ENCODE measurements at places on chromosomes 13 and 19.

GRCh38 chr19:14639536-14640277, 34.9 kb downstream of the ADGRE3 start:
- no peak for DNase-seq
- H3K27ac ChIP-seq, result no peak overlapping the region
- H3K4me1 ChIP-seq, result peaks cover 28% of the 10 kb centered on the region
- no peaks in the 10 kb centered on the region for H3K27me3 ChIP-seq

GRCh38 chr13:32432856-32433255, 4.9 kb upstream of the N4BP2L1 start:
- no peak for DNase-seq
- H3K4me1 ChIP-seq, result peaks cover 12% of the 10 kb centered on the region
- H3K4me3 ChIP-seq, result no peak overlapping the region
- H3K36me3 ChIP-seq, result peaks cover 2% of the 10 kb centered on the region

GRCh38 chr13:30149248-30149647, 158.1 kb downstream of the KATNAL1 start:
- DNase-seq, result no peak
- no peaks in the 10 kb centered on the region for H3K36me3 ChIP-seq
- H3K27me3 ChIP-seq, result no peaks in the 10 kb centered on the region
- no peak overlapping the region for H3K4me3 ChIP-seq
- peaks cover 25% of the 10 kb centered on the region for H3K4me1 ChIP-seq
- no peak overlapping the region for H3K27ac ChIP-seq

DNA sequence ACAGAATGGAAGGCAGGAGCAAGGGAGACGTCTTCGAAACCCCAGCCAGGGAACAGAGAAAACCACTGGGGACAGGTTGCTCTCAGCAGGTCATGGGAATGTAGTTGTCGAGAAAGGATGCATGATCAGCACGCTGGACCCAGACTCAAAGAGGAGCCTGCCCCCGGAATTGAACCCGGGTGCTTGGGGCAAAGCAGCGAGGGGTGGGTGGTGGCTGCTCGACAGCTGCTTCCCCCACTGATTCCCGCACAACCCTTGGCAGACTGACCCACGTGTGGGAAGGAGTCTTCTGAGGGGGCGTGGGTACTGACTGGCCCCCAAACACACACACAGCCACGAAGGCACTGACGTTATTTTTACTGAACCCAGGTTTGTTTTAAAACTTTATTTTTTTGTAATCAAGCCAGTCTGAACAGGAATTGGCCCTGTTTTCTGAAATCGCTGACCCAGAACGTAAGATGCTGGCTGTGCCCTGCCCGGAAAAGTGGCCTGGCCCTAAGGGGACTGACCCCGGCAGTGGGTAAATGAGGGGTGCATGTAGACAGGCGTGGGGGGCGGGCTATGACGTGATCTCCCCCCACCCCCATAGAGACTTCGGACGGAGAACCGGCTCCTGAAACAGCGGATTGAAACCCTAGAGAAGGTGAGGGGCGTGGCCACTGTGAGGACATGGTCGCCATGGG, 18.6 kb downstream of the PRR36 start:
- H3K4me3 ChIP-seq, result no peak overlapping the region
- no peak overlapping the region for H3K27ac ChIP-seq
- no peak for DNase-seq

DNA sequence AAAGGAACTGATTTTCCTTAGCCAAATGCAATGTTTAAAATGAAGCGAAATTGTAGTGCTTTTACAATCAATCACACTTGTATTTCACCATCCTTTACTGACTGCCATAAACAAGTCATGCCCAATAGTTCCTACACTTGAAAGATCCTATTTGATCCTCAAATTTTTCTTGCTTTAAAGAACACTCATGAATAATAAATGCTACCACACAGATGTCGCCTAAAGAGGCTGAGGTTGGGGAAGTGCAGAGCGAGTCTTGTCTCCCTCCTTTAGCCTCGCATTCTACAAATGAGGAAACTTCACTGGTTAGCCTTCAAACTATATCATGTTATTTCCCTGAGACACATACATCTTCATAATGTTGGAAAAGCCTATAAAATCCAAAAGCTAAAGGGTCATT, 18.7 kb upstream of the AMER2 start:
- DNase-seq, result no peak
- H3K4me3 ChIP-seq, result no peak overlapping the region
- no peaks in the 10 kb centered on the region for H3K36me3 ChIP-seq
- H3K27ac ChIP-seq, result no peak overlapping the region
- H3K4me1 ChIP-seq, result no peaks in the 10 kb centered on the region

- H3K4me1 ChIP-seq, result no peaks in the 10 kb centered on the region
- no peak overlapping the region for H3K27ac ChIP-seq
- no peak overlapping the region for H3K4me3 ChIP-seq
- no peaks in the 10 kb centered on the region for H3K27me3 ChIP-seq
- DNase-seq, result no peak
- H3K36me3 ChIP-seq, result no peaks in the 10 kb centered on the region
These were observed 128.0 kb downstream of the TRPC4 start for GRCh38 chr13:37741536-37741935.

- H3K36me3 ChIP-seq, result no peaks in the 10 kb centered on the region
- H3K4me3 ChIP-seq, result no peak overlapping the region
- peaks cover 24% of the 10 kb centered on the region for H3K27me3 ChIP-seq
- no peak for DNase-seq
- H3K27ac ChIP-seq, result no peak overlapping the region
- peaks cover 2% of the 10 kb centered on the region for H3K4me1 ChIP-seq
These were observed 6.2 kb downstream of the WASF3 start for GRCh38 chr13:26563713-26564112.

GRCh38 chr19:41355035-41355434, 1.3 kb upstream of the TGFB1 start:
- H3K27ac ChIP-seq, result peak overlapping the region; percentile 14
- DNase-seq, result no peak
- H3K36me3 ChIP-seq, result peaks cover 26% of the 10 kb centered on the region
- no peaks in the 10 kb centered on the region for H3K27me3 ChIP-seq
- H3K4me1 ChIP-seq, result peaks cover 58% of the 10 kb centered on the region

DNA sequence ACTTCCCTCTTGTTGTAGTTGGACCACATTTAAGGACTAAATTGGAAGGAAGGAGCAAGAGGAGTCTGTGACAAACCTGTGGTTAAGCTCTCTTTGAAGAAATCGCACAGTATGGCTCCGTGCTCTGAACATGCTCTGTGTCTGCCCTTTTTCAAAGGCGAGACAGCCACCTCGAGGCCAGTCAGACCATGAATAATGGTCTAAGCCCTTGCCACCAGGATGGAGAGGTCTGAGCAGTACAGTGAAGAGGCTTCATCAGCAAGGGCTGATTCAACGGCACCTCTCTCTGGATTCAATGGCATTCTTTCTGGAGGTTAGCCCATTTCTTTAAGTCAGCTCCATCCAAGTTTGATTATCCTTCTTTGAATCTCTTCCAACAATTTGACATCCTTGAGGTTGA, 30.9 kb downstream of the FAM216B start:
- peaks cover 13% of the 10 kb centered on the region for H3K27me3 ChIP-seq
- no peak overlapping the region for H3K4me3 ChIP-seq
- no peak overlapping the region for H3K27ac ChIP-seq
- no peaks in the 10 kb centered on the region for H3K36me3 ChIP-seq

GRCh38 chr13:46899801-46900200, 2.9 kb upstream of the HTR2A start:
- peaks cover 11% of the 10 kb centered on the region for H3K27me3 ChIP-seq
- no peak overlapping the region for H3K4me3 ChIP-seq
- H3K27ac ChIP-seq, result no peak overlapping the region

GRCh38 chr19:48953141-48953540, 1.5 kb upstream of the BAX start:
- H3K4me3 ChIP-seq, result no peak overlapping the region
- H3K36me3 ChIP-seq, result peaks cover 16% of the 10 kb centered on the region
- DNase-seq, result no peak
- H3K27ac ChIP-seq, result no peak overlapping the region
- H3K27me3 ChIP-seq, result no peaks in the 10 kb centered on the region

- peaks cover 63% of the 10 kb centered on the region for H3K4me1 ChIP-seq
- H3K27ac ChIP-seq, result no peak overlapping the region
- peaks cover 30% of the 10 kb centered on the region for H3K36me3 ChIP-seq
- no peaks in the 10 kb centered on the region for H3K27me3 ChIP-seq
- DNase-seq, result no peak
- H3K4me3 ChIP-seq, result no peak overlapping the region
These were observed 41.7 kb downstream of the MIPEP start for GRCh38 chr13:23847497-23847896.

DNA sequence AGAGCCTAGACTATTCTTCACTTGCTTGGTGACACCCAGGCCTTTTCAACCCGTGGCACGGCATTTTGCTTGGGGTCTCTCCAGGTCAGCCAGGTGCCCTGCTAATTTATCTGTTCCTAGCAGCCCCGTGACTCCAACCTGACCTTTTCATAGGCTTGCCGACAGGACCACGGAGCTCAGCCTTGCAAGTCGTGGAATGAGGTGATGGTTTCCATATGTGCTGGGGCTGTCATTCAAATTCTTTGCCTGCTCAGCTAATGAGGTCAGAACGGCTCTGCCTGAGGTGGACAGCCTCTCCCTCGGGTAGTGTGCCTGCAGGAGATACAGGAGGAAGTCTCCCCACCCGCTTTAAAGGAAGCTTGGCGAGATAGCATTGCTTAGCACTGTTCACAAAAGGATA, 61.0 kb downstream of the SHISA2 start:
- no peak overlapping the region for H3K4me3 ChIP-seq
- H3K27ac ChIP-seq, result no peak overlapping the region
- H3K36me3 ChIP-seq, result no peaks in the 10 kb centered on the region
- no peak for DNase-seq

DNA sequence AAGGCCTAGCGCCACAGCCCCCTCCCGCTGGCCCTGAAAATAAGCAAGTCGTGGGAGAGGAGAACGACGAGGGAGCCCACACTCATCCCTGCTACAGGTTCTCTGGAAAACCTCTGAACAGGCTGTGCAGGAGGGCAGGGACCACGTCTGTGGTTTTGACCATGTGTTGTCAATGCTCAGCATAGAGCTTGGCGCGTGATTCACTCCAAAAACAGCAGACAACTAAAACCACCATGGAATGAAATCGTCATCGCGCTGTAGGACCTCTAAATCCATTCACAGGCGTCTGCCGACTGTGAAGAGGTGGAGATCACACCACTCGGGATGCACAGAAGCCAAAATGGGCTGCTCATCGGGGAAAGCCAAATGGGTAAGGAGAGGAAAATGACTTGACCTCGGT, 121.3 kb downstream of the COL4A1 start:
- no peak overlapping the region for H3K27ac ChIP-seq
- no peak for DNase-seq
- H3K4me3 ChIP-seq, result no peak overlapping the region
- H3K36me3 ChIP-seq, result no peaks in the 10 kb centered on the region

DNA sequence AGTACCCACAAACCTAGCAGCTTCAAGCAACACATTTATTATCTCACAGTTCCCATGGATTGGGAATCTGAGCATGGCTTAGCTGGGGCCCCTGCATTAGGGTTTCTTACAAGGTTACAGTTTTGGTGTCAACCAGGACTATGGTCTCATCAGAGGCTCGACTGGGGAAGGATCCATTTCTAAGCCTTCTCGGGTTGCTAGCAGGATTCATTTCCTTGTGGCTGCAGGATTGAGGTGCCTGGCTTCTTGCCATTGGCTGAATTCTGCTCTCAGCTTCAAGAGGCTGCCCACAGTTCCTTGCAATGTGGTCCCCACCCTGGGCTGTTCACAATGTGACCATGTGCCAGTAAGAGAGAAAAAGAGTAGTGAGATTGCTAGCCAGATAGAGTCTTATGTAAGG, 26.7 kb downstream of the ZNRF4 start:
- no peaks in the 10 kb centered on the region for H3K36me3 ChIP-seq
- H3K4me3 ChIP-seq, result no peak overlapping the region
- peaks cover 67% of the 10 kb centered on the region for H3K27me3 ChIP-seq
- H3K27ac ChIP-seq, result no peak overlapping the region

- H3K27ac ChIP-seq, result no peak overlapping the region
- no peak overlapping the region for H3K4me3 ChIP-seq
These were observed 55.2 kb downstream of the ERCC5 start for GRCh38 chr13:102901056-102901455.

- H3K4me1 ChIP-seq, result peaks cover 2% of the 10 kb centered on the region
- H3K27me3 ChIP-seq, result peaks cover 9% of the 10 kb centered on the region
- no peak overlapping the region for H3K4me3 ChIP-seq
- DNase-seq, result no peak
- H3K27ac ChIP-seq, result no peak overlapping the region
- H3K36me3 ChIP-seq, result no peaks in the 10 kb centered on the region
These were observed 993 bp downstream of the FUT6 start for GRCh38 chr19:5838353-5839064.

GRCh38 chr13:37884674-37885073, 15.1 kb upstream of the TRPC4 start:
- H3K36me3 ChIP-seq, result no peaks in the 10 kb centered on the region
- no peaks in the 10 kb centered on the region for H3K27me3 ChIP-seq
- DNase-seq, result no peak
- H3K4me3 ChIP-seq, result no peak overlapping the region
- H3K4me1 ChIP-seq, result no peaks in the 10 kb centered on the region

DNA sequence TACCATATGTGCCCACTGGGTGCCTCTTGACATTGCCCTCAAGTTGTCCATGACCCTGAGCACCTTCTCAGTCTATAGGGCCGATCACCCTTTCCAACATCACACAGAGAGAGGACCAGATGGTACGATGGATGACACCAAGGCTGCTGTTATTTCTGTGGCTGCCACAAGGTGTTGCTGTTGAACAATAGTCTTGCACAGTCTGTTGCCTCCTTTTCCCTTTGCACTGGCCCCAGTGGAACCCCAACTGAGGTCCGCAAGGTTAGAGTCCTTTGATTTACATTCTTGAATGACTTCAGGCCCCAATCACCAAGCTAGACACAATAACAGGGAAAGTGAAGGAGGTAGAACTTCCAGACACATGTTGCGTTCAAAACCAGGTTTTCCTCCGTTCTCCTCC, 52.0 kb downstream of the TINCR start:
- DNase-seq, result no peak
- peaks cover 11% of the 10 kb centered on the region for H3K27me3 ChIP-seq
- H3K36me3 ChIP-seq, result peaks cover 10% of the 10 kb centered on the region
- no peak overlapping the region for H3K27ac ChIP-seq
- H3K4me1 ChIP-seq, result no peaks in the 10 kb centered on the region

DNA sequence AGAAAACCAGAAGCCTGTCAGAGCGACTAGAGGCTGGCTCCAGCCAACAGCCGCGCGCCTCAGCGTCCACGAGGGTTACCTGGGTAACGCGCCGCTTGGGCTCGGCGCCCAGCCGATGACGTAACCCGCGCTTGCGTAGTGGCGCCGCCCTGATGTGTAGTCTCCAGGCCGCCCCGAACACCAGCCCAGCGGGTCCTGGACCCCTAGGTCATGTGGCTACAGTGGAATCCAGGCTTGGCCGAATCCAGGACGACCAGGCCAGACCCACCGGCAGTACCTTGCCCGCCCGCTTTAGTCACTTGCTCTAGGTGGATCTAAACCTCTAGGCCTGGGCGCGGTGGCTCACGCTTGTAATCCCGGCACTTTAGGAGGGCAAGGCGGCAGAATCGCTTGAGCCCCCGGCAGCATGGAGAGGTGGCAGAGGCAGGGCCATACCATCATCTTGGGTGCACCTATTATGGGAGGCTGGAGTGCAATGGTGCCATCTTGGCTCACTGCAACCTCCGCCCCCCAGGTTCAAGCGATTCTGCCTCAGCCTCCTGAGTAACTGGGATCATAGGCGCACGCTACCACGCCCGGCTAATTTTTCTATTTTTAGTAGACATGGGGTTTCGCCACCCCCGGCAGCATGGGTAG, 7.2 kb upstream of the ZNF606 start:
- peak overlapping the region; percentile 84 for H3K4me3 ChIP-seq
- H3K36me3 ChIP-seq, result peaks cover 55% of the 10 kb centered on the region
- peak; percentile 87 for DNase-seq
- H3K27me3 ChIP-seq, result no peaks in the 10 kb centered on the region
